Stimulated activated CD4-positive, alpha-beta T cell treated with anti-CD3 and anti-CD28 coated beads, Interleukin-2, amount 100 ng/mL, for 24 hours (primary cell): ENCODE measurements at places on chromosomes 6 and 20.

DNA sequence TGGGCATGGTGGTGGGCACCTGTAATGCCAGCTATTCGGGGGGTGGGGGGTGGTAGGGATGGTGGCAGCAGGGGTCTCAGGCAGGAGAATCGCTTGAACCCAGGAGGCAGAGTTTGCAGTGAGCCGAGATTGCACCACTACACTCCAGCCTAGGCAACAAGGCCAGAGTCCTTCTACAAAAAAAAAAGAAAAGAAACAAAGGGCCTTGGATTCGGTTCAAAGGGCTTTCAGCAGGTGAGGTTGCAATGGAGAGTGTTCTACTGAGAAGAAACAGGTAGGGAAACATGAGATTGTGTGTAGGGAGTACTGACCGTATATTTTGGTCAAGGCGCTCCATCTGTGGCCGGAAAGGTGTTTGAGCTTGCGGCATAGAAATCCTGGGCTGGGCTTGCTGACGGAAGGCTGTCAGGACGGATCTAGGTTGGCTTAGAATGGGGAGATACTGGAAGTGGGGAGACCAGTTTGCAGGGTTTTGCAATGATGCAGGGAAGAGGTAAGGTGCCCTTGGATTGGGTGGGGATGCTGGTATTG lies 40.7 kb upstream of the DSP start:
- DNase-seq = no peak

DNA sequence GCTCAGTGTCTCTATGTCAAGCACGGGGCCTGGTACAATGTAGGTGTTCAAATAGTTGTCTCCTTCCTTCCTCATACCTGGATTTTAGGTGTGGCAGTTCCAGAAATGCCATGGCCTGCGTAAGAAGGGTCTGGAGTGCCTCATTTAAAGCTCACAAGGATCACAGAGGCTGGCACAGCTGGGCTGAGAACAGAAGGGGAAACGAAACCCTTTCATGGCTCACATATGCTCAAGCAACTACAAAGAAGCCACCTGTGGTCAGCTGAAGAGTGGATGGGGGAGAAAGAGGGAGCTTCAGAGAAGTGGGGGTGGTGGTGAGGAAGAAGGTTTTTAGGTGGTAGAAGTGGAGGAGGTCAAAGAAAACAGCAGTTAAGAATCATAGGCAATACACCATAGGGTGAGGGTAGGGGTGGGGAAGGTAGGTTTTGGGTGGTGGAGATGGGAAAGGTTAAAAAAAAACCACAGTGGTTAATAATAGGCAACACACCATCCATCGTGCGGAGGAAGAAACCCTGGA lies 17.0 kb upstream of the TOP1 start:
- DNase-seq = no peak

- DNase-seq = no peak
Measured at GRCh38 chr6:3744211-3744900, 7.2 kb downstream of the PXDC1 start.

GRCh38 chr6:131923356-131923755 lies 27.8 kb downstream of the CCN2 start:
- peak; percentile 51 for DNase-seq

DNA sequence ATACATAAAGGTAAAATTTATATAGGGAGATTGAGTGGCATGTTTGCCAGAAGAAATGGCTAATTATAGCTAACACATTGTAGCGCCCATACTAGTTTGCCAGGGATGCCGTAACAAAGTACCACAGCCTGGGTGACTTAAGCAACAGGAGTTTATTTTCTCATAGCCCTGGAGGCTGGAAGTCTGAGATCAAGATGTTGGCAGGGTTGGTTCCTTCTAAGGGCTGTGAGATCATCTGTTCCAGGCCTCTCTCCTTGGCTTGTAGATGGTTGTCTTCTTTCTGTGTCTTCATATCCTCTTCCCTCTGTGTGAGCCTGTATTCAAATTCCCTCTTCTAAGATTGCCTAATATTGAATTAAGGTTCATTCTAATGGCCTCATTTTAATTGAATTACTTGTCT lies 417.5 kb upstream of the OPRM1 start:
- no peak for DNase-seq
